ENCODE measurements at places on chromosomes 2 and 18. TPM values are rescaled to one million over a fixed set of nuclear protein-coding genes. Genes with fewer than 3 reads are reported as not detected.

The PLGLB2 gene
- not detected for polyA plus RNA-seq

GRCh38 chr2:230930928-230931555 lies 6.0 kb upstream of the GPR55 start:
- H3K4me1 ChIP-seq = no peaks in the 10 kb centered on the region
- H3K36me3 ChIP-seq = peaks cover 9% of the 10 kb centered on the region
- no peak overlapping the region for H3K4me3 ChIP-seq
- DNase-seq = no peak

GRCh38 chr18:5152343-5153020 lies 44.6 kb downstream of the AKAIN1 start:
- H3K4me1 ChIP-seq = no peaks in the 10 kb centered on the region
- H3K27ac ChIP-seq = no peak overlapping the region
- no peaks in the 10 kb centered on the region for H3K36me3 ChIP-seq
- DNase-seq = no peak
- H3K4me3 ChIP-seq = no peak overlapping the region

The PDE11A gene
- not detected for polyA plus RNA-seq

The UCN gene
- polyA plus RNA-seq = not detected

GRCh38 chr2:58476556-58476955 lies 235.4 kb upstream of the FANCL start:
- no peak for DNase-seq
- no peaks in the 10 kb centered on the region for H3K27me3 ChIP-seq
- no peak overlapping the region for H3K4me3 ChIP-seq
- no peak overlapping the region for H3K27ac ChIP-seq
- no peaks in the 10 kb centered on the region for H3K36me3 ChIP-seq

The TBR1 gene
- not detected for polyA plus RNA-seq

The BBS5 gene
- not detected for polyA plus RNA-seq

DNA sequence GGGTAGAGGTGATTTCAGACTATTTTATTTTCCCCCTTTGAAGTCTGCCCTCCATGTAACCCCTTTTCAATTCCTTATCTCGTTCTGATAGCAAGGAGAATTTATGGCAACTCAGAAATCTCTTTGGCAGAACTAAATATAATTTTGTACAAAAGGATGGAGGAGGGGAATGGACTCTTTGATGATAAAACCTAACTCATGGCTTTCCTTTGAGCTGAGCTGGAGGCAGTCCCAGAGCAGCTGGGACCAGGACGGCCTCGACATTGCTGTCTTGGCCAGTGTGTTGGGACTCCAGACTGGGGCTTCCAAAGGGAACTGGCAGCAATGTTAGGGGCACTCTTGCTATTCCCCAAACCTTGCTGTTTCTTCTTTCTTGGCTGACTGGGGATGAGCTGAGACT lies 47.7 kb downstream of the PAX8 start:
- no peak overlapping the region for H3K27ac ChIP-seq
- no peaks in the 10 kb centered on the region for H3K4me1 ChIP-seq
- no peaks in the 10 kb centered on the region for H3K27me3 ChIP-seq
- no peak overlapping the region for H3K4me3 ChIP-seq
- no peaks in the 10 kb centered on the region for H3K36me3 ChIP-seq

The RPIA gene
- polyA plus RNA-seq = 45.3 TPM

- peak overlapping the region; percentile 4 for H3K4me3 ChIP-seq
- H3K36me3 ChIP-seq = no peaks in the 10 kb centered on the region
- no peak overlapping the region for H3K27ac ChIP-seq
- no peaks in the 10 kb centered on the region for H3K27me3 ChIP-seq
- DNase-seq = no peak
Measured at GRCh38 chr2:191783416-191783815, 63.5 kb downstream of the CAVIN2 start.

- no peaks in the 10 kb centered on the region for H3K4me1 ChIP-seq
- H3K36me3 ChIP-seq = no peaks in the 10 kb centered on the region
Measured at GRCh38 chr18:42436222-42436765, 481.3 kb downstream of the PIK3C3 start.

The REG3A gene
- polyA plus RNA-seq = not detected

DNA sequence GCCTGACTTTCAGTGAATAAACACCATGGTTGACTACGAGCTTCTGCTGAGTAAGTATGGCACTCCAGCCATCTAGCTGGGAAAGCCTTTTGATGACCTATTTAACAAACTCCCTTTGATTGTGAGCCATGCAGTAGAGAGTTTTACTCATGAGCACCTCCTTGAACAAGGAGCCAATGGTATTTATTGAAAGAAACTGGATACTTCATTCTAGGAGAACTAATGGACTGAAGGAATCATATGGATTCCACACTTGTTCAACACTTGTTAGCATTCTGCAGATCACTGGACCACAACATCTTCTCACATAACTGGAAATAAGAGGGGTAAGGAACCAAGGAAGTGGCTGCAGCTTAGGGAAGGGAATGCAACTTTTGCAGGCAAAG lies 320.9 kb upstream of the ETAA1 start:
- no peak overlapping the region for H3K4me3 ChIP-seq
- no peaks in the 10 kb centered on the region for H3K27me3 ChIP-seq
- DNase-seq = no peak
- H3K36me3 ChIP-seq = no peaks in the 10 kb centered on the region

The FAM161A gene
- 1.9 TPM for polyA plus RNA-seq

DNA sequence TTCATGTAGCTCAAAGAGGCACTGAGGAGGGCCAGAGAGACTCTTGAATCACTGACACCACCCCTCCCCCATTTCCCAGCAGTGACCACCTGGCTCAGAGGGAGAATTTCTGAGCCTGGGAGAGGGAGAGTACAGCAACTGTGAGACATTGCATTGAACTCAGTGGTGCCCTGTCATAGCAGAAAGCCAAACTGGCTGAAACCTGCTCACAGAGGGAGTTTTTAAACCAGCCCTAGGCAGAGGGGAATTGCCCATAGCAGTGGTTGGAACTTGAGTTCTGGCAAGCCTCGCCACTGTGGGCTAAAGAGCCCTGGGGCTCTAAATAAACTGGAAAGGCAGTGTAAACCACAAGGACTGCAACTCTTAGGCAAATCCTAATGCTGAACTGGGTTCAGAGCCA lies 243.1 kb downstream of the ADCYAP1 start:
- no peaks in the 10 kb centered on the region for H3K4me1 ChIP-seq
- no peak overlapping the region for H3K4me3 ChIP-seq
- H3K27ac ChIP-seq = no peak overlapping the region
- no peaks in the 10 kb centered on the region for H3K27me3 ChIP-seq

DNA sequence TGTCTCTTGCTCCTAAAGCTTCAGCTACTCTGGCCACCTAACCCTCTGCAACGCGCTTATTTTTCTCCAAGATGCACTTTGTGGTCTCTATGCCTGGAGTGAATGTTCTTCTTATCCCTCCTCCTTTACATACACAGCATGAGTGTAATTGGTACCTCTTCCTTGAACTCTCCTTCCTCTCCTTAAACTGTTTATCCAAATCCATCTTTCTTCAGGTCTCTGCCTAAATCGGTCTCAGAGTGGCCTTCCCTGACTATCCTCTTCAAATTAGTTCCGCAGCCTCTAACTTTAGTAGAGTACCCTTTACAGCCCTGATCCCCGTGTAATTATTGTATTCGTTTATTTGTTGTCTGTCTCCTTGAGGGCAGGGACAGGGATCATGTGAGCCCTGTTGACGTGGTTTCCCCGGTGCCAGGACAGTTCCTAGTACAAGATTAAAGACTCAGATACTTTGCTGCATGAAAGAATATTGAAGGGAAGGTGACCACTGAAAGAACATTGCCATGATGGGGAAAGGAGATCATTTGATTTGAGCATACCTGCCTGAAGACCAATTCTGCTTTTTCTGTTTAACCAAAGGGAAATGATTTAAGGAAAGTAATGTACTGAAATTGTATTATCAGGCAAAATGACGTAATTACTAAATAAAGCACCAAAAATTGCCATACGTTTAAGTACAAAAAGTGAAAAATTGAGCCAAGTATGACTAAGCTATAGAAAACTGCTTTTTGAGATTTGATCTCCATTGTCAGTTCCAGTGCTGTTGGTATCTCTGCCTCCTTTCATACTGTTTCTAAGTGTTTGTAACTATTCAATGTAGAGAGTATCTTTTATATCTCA lies 1.2 kb downstream of the CNOT9 start:
- DNase-seq = peak; percentile 1

- H3K4me3 ChIP-seq = no peak overlapping the region
- DNase-seq = no peak
- H3K27me3 ChIP-seq = peaks cover 8% of the 10 kb centered on the region
- peaks cover 5% of the 10 kb centered on the region for H3K4me1 ChIP-seq
- H3K27ac ChIP-seq = peak overlapping the region; percentile 30
- no peaks in the 10 kb centered on the region for H3K36me3 ChIP-seq
Measured at GRCh38 chr2:241068136-241068941, 33.7 kb downstream of the MTERF4 start.

GRCh38 chr2:52036024-52036423 lies 1004.1 kb upstream of the NRXN1 start:
- no peaks in the 10 kb centered on the region for H3K27me3 ChIP-seq
- H3K27ac ChIP-seq = no peak overlapping the region
- DNase-seq = no peak

The TCF4 gene
- 274 TPM for polyA plus RNA-seq

DNA sequence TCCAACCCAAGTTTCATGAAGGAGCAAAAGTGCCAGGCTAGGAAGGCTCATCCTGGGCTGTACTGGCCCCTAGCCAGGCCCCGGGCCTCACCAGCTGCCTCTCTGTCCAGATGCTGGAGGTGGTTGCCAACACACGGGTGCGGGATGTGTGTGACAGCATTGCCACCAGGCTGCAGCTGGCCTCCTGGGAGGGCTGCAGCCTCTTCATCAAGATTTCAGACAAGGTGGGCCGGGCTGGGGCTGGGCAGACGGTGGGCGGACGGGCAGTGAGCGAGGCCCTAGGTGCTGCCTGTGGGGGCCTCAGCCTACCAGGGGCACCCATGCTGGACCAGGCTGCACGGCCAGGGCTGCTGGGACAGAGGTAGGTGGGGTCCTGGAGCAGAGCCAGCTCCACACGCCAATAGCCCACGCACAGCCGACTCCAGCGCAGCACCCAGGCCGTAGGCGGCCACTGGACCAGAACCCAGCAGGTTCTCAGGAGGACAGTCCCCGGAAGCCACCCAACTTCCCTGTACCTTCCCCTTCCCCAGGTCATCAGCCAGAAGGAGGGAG lies 11.8 kb upstream of the GPR17 start:
- no peak for DNase-seq
- H3K4me1 ChIP-seq = peaks cover 74% of the 10 kb centered on the region
- H3K36me3 ChIP-seq = no peaks in the 10 kb centered on the region
- H3K4me3 ChIP-seq = no peak overlapping the region
- peak overlapping the region; percentile 94 for H3K27ac ChIP-seq

The SCTR gene
- polyA plus RNA-seq = not detected

DNA sequence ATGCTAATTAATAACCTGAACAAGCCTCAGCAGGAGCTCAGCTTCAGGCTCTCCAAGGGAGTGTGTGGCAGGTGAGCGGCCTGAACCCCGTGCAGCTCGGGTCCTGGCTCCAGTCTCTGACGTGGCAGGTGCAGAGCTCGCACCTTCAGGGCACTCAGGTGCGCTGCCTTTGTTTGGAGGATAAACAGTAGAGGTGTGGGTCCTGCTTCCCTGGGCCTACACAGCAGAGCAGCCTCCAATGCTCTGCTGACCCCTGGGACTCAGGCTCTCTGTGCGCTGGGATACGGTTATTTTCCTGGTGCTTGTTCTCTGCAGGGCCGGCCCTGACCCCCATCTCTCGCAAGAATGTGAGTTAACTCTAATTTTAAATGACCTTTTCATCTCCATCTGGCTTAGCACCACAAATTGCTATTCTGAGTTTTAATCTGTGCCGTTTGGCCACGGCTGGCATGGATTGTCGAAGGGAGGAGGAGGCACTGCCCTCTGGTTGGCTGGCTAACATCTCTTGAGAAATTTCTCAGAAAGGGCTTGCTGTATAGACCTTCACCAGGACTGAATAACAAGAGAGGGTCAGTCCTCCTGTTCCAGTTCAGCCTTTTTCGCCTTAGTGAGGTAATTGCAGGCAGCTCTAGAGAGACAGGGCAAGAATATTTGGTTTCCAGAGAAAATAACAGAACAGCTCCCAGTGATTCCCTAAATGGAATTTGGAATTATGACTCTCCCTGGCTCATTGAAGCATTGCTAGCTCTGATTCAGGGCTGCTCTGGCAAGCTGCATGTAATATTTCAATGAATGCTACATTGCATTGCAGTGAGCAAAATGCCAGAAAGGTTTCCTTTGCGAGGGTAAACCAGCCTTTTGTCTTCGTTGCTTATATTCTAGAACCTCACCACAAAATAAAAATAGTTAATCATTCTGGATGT lies 161.8 kb downstream of the DCDC2C start:
- no peak overlapping the region for H3K27ac ChIP-seq
- no peaks in the 10 kb centered on the region for H3K4me1 ChIP-seq
- H3K4me3 ChIP-seq = no peak overlapping the region
- no peaks in the 10 kb centered on the region for H3K36me3 ChIP-seq
- no peak for DNase-seq

DNA sequence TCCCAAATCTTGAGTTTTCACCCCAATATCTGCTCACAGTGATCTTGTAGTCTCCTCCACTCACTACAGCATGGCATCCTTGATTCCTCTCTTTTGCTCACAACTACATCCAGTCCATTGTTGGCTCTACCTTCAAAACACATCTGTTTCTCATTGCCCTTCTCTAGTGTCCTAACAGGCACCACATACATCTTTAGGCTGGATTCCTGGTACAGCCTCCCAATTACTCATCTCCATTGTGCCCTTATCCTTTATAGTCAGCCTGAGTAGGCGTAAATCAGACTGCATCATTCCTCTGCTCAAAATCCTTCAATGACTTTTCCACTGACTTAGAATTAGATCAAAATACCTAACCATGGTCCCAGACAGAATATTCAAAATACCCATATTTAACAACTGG lies 10.7 kb upstream of the TAF1B start:
- no peak overlapping the region for H3K27ac ChIP-seq
- peaks cover 11% of the 10 kb centered on the region for H3K27me3 ChIP-seq
- H3K36me3 ChIP-seq = no peaks in the 10 kb centered on the region

GRCh38 chr2:64516651-64517510 lies 7.2 kb upstream of the AFTPH start:
- no peaks in the 10 kb centered on the region for H3K36me3 ChIP-seq
- no peak overlapping the region for H3K27ac ChIP-seq
- no peak for DNase-seq
- no peaks in the 10 kb centered on the region for H3K4me1 ChIP-seq
- H3K27me3 ChIP-seq = no peaks in the 10 kb centered on the region

The KCNG2 gene
- not detected for polyA plus RNA-seq

DNA sequence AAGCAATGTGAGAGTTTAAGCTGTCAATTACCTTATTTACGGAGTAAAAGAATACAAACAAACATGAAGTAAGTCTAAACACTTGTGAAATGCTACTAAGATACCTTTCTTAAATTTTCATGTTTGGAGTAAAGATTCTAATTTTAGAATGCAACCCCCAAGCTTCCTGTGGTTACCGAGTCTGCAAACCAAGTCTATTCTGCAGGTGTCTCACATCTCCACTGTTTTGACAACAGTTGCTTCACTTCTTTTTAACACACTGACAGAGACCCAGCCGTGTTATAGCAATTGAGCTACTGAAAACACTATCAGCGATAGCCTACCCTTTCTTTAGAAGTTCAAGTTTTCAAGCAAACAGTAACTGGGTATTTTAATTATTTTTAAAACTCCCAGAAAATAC lies 608.3 kb downstream of the ERBB4 start:
- H3K4me1 ChIP-seq = no peaks in the 10 kb centered on the region
- no peaks in the 10 kb centered on the region for H3K36me3 ChIP-seq
- H3K4me3 ChIP-seq = no peak overlapping the region
- no peak for DNase-seq
- no peaks in the 10 kb centered on the region for H3K27me3 ChIP-seq
- H3K27ac ChIP-seq = no peak overlapping the region

The ANTXR1 gene
- polyA plus RNA-seq = not detected

Data from naive B cell (primary cell).